DMS53 (cell line): ENCODE measurements at places on chromosomes 1 and 21.
A peak's percentile ranks its signal among the peaks of the same experiment; 100 is the strongest.

GRCh38 chr1:160997323-160998038, 23.5 kb downstream of the F11R start:
- DNase-seq = peak; percentile 66

- peak; percentile 60 for DNase-seq
Observed at GRCh38 chr1:156748670-156749418, 2.6 kb downstream of the HDGF start.

- DNase-seq = no peak
Observed at GRCh38 chr1:31681415-31681814, 22.4 kb downstream of the COL16A1 start.

DNA sequence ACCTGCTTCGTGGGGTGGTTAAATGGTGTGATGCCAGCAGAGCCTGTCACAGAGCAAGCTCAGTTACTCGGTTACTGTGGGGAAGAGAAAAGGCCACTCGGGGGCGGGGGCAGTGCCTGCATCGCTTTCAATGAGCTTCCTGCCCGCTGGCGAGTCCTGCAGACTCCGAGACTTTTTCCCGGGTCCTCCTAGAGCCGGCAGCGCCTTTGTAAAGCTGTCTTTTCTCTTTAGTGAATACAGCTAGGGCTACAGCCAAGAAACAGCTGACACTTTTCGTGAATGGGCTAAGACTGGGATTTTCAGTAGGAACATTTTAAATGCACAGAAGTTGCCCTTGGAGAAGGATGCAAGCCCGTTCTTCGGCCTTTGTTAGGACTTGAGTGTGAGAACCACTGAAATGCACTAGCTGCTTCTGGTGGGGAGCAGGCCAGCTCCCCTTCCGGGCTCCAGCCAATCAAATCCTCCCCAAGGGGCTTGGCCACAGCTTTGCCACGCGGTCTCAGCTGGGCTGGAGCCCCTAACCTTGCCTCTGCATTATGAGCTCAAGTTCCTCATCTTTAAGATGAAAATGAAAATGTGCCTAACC, 23.4 kb upstream of the EFHD2 start:
- no peak for DNase-seq

GRCh38 chr1:192943522-192943921, 115.6 kb downstream of the UCHL5 start:
- DNase-seq = no peak

- no peak for DNase-seq
Observed at GRCh38 chr1:53918343-53918742, 24.4 kb downstream of the DIO1 start.

DNA sequence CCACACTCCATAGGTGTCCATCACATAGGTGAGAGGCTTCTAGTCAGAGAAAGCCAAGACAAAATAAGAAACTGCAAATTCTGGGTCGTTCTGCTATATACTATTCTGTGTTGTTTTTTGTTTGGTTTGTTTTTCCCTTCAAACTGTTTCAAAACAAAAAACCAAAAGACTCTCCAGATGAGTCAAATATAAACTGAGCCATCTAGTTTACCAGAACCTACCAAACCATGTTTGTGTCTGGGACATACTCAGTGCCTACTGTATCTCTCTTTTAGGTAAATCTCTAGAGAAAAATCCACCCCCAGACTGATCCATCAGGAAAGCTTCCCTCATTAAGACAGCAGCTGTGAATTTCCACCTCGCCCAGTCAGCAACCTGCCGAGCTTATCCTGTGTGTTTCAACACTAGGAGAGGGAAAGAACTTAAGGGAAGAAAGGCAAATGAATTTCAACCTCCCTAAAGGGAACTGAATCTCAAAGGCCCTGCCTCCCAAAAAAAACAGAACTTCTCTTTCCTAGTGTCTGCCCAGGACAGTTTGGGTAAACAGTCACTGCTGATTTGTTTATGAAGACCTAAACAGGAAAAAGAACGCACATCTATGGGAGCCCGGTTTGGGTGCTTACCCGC, 17.2 kb downstream of the PPT1 start:
- no peak for DNase-seq

- DNase-seq = no peak
Observed at GRCh38 chr1:66342707-66343106, 191.2 kb upstream of the SGIP1 start.

GRCh38 chr1:95067062-95067461, 5.7 kb downstream of the ALG14 start:
- DNase-seq = peak; percentile 30

DNA sequence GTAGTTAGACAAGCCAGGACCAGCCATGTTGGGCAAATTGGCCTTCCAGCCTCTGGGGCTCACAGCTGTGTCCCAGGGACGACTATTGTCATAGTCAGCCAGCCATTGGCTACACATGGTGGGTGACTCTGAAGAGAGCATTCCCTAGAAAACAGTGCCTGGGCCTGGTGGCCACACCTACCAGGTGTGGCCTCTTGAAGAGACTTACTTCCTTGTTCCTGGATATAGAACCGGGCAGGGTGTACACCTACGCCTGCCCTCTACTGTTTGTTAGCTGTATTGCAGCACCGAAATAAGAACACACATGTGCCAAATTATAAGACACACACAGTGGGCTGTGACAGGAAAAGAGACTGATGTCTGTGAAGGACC, 134.6 kb upstream of the ARHGEF16 start:
- DNase-seq = peak; percentile 66

GRCh38 chr1:151476083-151476482, 16.8 kb upstream of the POGZ start:
- no peak for DNase-seq

DNA sequence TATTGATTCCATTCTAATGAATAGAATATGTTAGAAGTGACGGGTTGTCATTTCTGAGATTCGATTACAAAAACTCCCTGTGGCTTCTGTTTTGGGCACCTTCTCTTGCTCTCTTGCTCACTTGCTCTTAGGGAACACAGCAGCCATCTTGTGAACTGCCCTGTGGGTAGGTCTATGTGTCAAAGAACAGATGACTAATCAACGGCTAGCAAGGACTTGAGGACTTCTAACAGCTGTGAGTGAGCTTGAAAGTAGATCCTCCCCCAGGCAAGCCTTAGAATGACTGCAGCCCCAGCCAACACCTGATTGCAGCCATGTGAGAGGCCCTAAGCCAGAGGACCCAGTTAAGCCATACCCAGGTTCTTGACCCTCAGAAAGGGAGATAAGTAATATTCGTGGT, 49.3 kb downstream of the AZIN2 start:
- peak; percentile 38 for DNase-seq

DNA sequence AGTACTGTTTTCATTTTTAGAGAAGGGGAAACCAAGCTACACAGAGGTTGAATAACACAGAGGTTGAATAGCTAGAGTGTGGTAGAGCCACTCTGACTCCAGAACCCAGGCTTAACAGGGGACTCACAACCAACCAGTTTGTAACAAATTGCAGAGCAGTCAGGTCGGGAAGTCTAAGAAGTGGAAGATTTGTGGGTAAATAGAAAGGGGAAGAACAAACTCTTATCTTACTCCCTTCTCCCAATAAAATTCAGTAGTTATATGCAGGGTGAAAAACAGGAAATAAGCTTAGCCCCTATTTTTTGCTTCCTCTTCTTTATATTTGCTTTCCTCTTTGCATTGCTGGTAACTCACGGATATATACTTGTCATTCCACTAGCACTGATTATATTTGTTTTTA, 23.2 kb downstream of the CDC42 start:
- no peak for DNase-seq

GRCh38 chr1:154609398-154610380, 1.7 kb upstream of the ADAR start:
- DNase-seq = peak; percentile 45

DNA sequence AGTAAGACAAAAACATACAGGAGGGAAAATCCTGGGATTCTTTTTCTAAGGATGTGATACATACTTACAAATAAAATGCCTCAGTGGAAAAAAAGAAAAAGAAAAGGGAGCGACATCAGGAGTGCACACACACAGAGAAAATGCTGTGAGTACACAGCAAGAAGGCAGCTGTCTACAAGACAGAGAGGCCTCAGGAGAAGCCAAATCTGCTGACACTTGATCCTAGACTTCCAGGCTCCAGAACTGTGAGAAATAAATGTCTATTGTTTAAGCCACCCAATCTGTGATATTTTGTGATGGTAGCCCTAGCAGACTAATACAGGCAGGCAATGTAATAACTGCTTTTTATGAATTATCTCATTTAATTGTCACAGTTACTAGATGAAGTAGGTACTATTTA, 17.0 kb upstream of the TRIM45 start:
- DNase-seq = no peak

GRCh38 chr1:91803847-91804545, 82.0 kb downstream of the TGFBR3 start:
- peak; percentile 22 for DNase-seq

DNA sequence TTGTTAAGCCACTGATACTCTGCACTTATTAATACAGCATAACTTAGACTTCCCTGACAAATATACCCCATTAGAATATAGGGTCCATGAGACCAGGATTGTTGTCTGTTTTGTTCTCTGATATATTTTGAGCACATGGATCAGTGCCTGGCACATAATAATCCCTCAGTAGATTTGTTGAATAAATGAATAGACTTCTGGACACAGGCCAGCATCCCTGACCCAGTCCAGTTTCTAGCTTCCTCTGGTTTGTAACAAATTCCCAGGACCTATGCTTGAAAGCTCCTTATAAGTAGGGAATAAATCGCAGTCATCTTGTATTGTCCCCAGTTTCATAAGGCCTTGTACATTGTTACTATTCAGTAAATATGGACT, 58.2 kb upstream of the GADD45A start:
- no peak for DNase-seq

GRCh38 chr1:45913183-45913683, 109.8 kb downstream of the MAST2 start:
- no peak for DNase-seq

GRCh38 chr1:200628223-200628881, 7.8 kb upstream of the KIF14 start:
- no peak for DNase-seq

DNA sequence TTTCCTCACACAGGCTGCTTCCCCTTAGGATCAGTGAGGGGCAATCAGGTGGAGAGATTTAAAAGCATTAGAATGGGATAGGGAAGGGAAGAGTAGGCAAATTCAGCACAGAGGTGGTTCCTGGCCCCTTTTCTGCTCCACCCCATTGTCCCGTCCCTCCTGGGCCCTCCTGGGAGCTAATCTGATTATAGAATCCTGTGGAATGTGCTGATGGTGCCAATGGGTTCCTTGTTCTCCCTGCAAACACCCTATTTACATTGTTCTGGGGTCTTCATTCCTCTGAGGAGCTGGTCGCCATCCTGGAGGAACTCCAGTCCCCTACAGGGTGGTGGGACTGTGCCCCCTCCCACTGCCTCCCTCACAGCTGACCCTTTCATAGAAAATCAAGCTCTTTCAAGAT, 34.4 kb upstream of the LRP8 start:
- no peak for DNase-seq

- DNase-seq = no peak
Observed at GRCh38 chr1:101843160-101843559, 153.6 kb downstream of the OLFM3 start.

DNA sequence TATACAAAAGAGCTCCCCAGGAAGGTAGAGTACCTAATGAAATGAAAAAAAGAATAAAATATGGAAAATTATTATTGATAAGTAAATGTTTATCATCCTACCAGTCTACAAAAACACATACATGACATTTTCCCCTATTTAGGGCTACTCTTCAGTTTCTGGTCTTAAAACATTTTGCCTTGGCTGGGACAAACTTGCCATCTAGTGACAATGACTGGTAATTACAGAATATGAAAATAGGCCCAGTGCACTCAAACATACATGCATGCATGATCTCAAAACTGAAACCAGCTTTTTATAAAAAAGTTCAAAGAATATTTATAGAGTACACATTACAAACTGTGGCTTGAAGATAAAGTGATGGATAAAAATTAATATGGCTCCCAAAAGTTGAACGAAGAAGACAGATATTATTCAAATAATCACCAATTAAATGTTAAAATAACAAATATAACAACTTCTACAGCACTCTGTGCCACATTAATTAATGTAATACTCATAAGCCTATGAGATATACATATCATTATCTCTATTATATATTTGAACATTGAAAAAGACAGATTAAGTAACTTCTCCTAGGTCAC, 10.5 kb upstream of the RNPC3 start:
- peak; percentile 85 for DNase-seq

DNA sequence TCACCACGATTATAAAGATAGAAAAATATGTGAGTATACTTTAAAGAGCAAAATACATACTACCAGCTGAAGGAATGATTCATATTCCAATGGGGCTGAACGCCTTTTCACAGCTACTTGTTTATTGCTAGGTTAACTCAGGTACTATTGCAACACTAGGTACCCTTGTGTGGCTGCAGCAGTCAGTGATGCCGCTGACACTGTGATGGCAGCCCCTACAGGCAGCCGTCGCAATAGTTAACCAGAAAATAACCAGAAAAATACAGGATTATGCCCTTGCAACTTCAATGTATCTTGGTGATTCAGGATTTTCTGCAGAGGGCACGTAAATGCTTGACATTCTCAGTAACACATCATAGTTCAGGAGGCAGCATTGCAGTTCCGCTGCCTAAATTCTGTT, 1.6 kb upstream of the MARK1 start:
- peak; percentile 22 for DNase-seq

DNA sequence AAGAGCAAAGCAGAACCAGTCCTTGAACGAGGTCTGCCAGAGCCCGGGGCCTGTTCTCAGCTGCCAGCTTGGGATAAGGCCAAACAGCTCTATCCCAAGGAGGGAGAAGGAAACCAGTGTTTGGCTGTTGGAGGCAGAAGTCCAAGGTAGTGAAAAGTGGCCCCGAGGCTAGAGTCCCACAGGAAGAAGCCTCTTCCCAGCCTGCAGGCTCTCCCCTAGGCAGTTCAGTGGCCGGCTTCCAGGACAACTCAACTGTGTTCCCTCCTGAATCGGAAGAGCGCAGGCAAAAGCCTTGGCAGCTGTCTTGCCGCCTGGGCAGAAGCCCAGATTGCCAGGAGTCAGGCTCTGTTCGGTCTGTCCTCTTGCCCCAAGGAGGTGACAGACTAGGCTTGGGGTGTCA, 19.3 kb downstream of the QSOX1 start:
- no peak for DNase-seq

- DNase-seq = peak; percentile 27
Observed at GRCh38 chr1:220498188-220498587, 29.7 kb upstream of the MARK1 start.

GRCh38 chr21:26715878-26716506, 129.2 kb downstream of the ADAMTS1 start:
- peak; percentile 62 for DNase-seq

DNA sequence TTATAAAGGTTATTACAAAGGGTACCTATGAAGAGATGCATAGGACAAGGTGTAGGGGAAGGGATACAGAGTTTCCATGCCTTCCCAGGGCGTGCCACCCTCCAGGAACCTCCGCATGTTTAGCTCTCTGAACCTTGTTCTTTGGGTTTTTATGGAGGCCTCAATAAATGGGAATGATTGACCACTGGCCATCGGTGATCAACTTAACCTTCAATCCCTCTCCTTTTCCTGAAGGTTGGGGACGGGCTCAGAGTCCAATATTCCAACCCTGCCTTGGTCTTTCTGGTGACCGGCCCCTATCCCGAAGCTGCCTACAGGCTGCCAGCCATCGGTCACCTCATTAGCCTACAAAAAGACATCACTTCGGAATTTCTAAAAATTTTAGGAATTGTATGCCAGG, 11.7 kb downstream of the CD244 start:
- no peak for DNase-seq
